ENCODE measurements at places on chromosomes 6 and 20. TPM values are rescaled to one million over a fixed set of nuclear protein-coding genes. Genes with fewer than 3 reads are reported as not detected.

Gene CLPSL1
- not detected for total RNA-seq

Gene SYNGAP1
- 2.8 TPM for total RNA-seq

Gene LRRN4
- total RNA-seq = 0.28 TPM

Gene TUBB2B
- total RNA-seq = 6.9 TPM

Gene SF3B5
- 80.6 TPM for total RNA-seq

Gene RSPO4
- total RNA-seq = not detected

Gene CALHM4
- 0.19 TPM for total RNA-seq

Gene PTK6
- total RNA-seq = not detected

Gene THEMIS
- total RNA-seq = 0.19 TPM

Gene SRMS
- total RNA-seq = not detected

Gene DUSP15
- total RNA-seq = not detected

Gene JAG1
- 117 TPM for total RNA-seq

Gene CPNE5
- total RNA-seq = not detected

Gene ULBP3
- 16.7 TPM for total RNA-seq

Gene MARCKS
- total RNA-seq = 119 TPM

Gene LHFPL5
- not detected for total RNA-seq

Gene TPMT
- total RNA-seq = 22.6 TPM

Gene LAMA4
- 472 TPM for total RNA-seq

Gene SLC22A2
- total RNA-seq = under 0.01 TPM

Gene SRC
- total RNA-seq = 11.0 TPM

Gene NOX3
- total RNA-seq = not detected

Gene TMC2
- total RNA-seq = not detected

Gene CFAP206
- 1.4 TPM for total RNA-seq

Gene SYNDIG1
- 0.58 TPM for total RNA-seq

Gene GSTA1
- not detected for total RNA-seq

Gene TBCC
- 29.9 TPM for total RNA-seq

Gene GSTA2
- total RNA-seq = not detected

Measured in regular cardiac myocyte (primary cell).